Heart left ventricle (tissue), 16 donors: ENCODE measurements at places on chromosomes 7 and 10. TPM values are rescaled to one million over a fixed set of nuclear protein-coding genes. Genes with fewer than 3 reads are reported as not detected.

DNA sequence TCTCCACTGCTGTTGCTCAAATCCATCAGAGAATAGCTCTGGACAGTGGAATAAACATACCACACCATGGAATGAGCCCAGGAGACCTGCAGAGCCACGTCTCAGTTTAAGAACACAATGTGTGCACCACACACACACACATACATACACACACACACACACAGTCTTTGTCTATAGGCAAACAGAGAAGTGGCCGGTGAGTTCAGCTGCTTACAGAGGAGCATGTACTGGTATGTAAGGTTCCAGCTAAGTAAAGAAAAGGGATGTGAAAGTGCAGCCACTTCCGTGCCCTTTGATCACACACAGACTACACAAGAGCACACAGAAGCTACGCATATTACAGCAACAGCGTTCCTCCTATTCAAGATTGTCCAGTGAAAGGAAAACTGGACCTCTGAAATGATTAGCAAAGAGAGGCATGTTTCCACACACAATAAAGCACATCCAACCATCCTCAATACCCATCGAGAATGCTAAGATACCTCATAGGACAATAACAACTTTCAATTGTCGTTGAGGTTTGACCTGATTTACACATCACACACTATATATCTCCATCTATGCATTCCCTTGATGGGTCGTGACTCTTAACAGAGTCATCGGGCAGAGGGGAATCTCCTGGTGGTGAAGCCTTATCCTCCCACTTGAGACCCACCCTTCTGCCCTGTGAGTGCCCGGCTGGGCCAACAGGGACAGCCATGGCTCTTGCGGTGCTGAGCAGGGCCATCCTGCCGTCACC lies 23.6 kb downstream of the SLC35B4 start:
- DNase-seq, result no peak
- H3K4me3 ChIP-seq, result no peak overlapping the region
- peaks cover 47% of the 10 kb centered on the region for H3K36me3 ChIP-seq
- H3K4me1 ChIP-seq, result no peaks in the 10 kb centered on the region
- H3K27me3 ChIP-seq, result no peaks in the 10 kb centered on the region

GRCh38 chr7:128757203-128757602 lies 18.0 kb downstream of the CALU start:
- H3K4me3 ChIP-seq, result no peak overlapping the region
- peaks cover 7% of the 10 kb centered on the region for H3K4me1 ChIP-seq
- peaks cover 95% of the 10 kb centered on the region for H3K36me3 ChIP-seq
- H3K27ac ChIP-seq, result peak overlapping the region; percentile 55

- H3K27me3 ChIP-seq, result no peaks in the 10 kb centered on the region
- H3K27ac ChIP-seq, result no peak overlapping the region
These were observed 1193.0 kb upstream of the CELF2 start for GRCh38 chr10:9824631-9825071.

DNA sequence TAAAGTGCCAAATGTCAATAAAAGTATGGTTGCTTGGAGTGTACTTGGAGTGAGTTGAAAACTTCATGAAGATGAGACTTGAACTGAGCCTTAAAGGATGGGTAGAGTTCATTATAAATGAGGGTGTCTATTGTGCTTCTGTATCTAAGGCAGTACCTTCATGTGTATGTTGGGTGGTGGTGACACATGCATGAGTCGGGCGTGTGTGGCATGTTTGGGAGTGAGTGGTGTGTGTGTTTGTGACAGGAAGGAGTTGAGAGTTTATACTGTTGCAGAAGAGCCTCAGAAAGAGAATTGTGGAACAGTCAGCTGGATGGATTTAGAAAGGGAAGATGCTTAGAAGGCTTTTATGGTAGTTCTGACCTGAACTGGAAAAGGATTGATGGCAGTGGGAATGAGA lies 6.0 kb upstream of the ZRANB1 start:
- no peak overlapping the region for H3K27ac ChIP-seq
- H3K27me3 ChIP-seq, result no peaks in the 10 kb centered on the region
- H3K36me3 ChIP-seq, result no peaks in the 10 kb centered on the region
- H3K4me3 ChIP-seq, result no peak overlapping the region

GRCh38 chr7:158206341-158206740 lies 381.3 kb downstream of the PTPRN2 start:
- no peak for DNase-seq
- no peaks in the 10 kb centered on the region for H3K4me1 ChIP-seq
- H3K27me3 ChIP-seq, result peaks cover 6% of the 10 kb centered on the region
- H3K4me3 ChIP-seq, result no peak overlapping the region
- H3K27ac ChIP-seq, result no peak overlapping the region

GRCh38 chr10:28254290-28254985 lies 48.4 kb downstream of the MPP7 start:
- H3K27me3 ChIP-seq, result no peaks in the 10 kb centered on the region
- H3K4me1 ChIP-seq, result no peaks in the 10 kb centered on the region
- DNase-seq, result no peak
- H3K4me3 ChIP-seq, result no peak overlapping the region
- H3K36me3 ChIP-seq, result no peaks in the 10 kb centered on the region

GRCh38 chr7:12694817-12695216 lies 7.4 kb downstream of the ARL4A start:
- no peaks in the 10 kb centered on the region for H3K27me3 ChIP-seq
- no peak for DNase-seq
- H3K4me1 ChIP-seq, result peaks cover 10% of the 10 kb centered on the region
- H3K36me3 ChIP-seq, result no peaks in the 10 kb centered on the region
- H3K27ac ChIP-seq, result no peak overlapping the region

GRCh38 chr7:27906385-27907091 lies 166.6 kb downstream of the TAX1BP1 start:
- no peak overlapping the region for H3K27ac ChIP-seq
- DNase-seq, result no peak
- H3K36me3 ChIP-seq, result no peaks in the 10 kb centered on the region
- H3K4me1 ChIP-seq, result peaks cover 6% of the 10 kb centered on the region

DNA sequence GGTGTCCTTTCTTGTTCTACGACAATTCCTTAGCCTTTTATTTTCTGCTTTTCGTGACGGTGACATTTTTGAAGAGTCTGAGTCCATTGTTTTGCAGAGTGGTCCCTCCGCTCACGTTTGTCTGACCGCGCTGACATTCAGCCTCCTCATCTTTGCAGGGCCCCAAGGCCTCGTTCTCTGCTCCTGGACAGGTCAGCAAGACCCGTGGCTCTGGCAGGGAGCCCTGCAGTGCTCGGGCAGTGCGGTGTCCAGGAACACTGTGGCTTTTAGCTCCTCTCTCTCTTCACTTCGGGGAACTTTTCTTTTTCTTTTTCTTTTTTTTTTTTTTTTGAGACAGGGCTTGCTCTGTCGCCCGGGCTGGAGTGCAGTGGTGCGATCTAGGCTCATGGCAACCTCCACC lies 142.5 kb downstream of the DNAJB6 start:
- no peak overlapping the region for H3K4me3 ChIP-seq
- no peaks in the 10 kb centered on the region for H3K4me1 ChIP-seq
- DNase-seq, result peak; percentile 33
- no peaks in the 10 kb centered on the region for H3K36me3 ChIP-seq

- H3K4me1 ChIP-seq, result no peaks in the 10 kb centered on the region
- H3K4me3 ChIP-seq, result no peak overlapping the region
- no peak for DNase-seq
- no peaks in the 10 kb centered on the region for H3K27me3 ChIP-seq
- no peaks in the 10 kb centered on the region for H3K36me3 ChIP-seq
These were observed 176.4 kb downstream of the PTPN20 start for GRCh38 chr10:47087667-47088066.

DNA sequence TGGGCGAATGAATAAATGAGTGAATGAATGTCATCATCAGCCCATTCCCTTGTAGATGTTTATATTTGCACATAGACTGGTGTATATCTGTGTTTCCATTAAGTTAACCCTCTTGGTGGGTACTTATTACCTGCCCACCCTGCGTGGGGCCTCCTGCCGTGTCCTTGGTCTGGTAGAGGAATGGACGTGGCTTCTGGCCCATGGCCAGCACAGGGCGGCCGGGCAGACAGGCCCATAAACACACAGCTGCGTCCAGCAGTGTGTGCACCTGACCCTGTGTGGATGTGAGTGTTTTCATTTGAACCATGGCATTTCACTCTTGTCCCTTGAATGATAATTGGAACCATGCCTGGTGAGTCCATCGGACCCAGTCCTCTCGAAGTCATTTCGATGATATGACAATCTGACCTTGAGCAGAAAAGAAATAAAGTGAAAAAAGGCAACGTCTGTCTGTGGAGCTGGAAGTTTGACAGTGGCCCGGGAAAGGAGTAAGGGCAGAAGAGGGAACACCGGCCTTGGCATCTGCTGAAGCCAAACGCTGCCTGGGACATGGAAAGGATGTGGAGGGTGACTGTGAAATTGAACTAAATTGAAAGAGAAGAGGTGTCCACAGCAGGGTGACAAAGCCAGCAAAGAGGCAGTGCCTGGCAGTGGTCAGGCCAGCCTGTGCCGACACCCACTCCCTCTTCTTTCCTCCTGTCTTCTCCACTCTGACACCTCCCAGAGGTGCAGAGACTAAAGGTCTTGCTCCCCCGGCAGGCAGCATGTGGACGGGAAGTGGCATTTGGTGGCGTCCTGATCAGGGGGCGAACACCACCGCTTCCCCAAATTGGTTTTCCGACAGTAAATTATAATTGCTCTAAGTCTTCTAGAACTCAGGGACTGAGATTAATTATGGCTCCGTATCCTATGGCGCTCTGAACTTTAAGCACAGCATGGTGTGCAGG lies 199.0 kb upstream of the ZMIZ1 start:
- no peak overlapping the region for H3K4me3 ChIP-seq
- H3K36me3 ChIP-seq, result no peaks in the 10 kb centered on the region
- no peak for DNase-seq
- H3K27me3 ChIP-seq, result no peaks in the 10 kb centered on the region
- H3K27ac ChIP-seq, result no peak overlapping the region

GRCh38 chr10:60235001-60235400 lies 154.7 kb downstream of the ANK3 start:
- H3K27me3 ChIP-seq, result no peaks in the 10 kb centered on the region
- peak; percentile 42 for DNase-seq

- H3K4me1 ChIP-seq, result no peaks in the 10 kb centered on the region
- no peak for DNase-seq
- H3K27ac ChIP-seq, result no peak overlapping the region
- no peaks in the 10 kb centered on the region for H3K36me3 ChIP-seq
- H3K27me3 ChIP-seq, result no peaks in the 10 kb centered on the region
These were observed 13.0 kb upstream of the CALU start for GRCh38 chr7:128726059-128726736.

DNA sequence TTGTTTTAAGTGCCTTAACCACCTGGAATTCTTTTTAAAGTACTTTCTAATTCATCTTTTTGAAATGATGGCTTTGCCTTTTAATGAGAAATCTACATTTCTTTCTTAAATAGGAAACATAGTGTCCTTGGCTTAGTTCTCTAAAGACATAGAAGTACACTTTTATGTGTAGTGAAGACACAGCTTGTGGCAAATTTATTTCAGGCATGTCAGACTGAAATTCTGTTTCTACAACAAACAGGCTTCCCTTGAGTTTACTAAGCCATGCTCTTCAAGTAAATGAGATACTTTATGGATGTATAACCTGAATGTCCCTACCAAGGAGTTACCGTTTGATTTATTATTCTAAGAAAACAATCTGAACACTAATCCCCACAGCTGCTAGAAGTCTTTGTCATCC lies 136.9 kb upstream of the MAGI2 start:
- H3K27ac ChIP-seq, result no peak overlapping the region
- no peaks in the 10 kb centered on the region for H3K4me1 ChIP-seq
- DNase-seq, result no peak
- no peaks in the 10 kb centered on the region for H3K36me3 ChIP-seq
- no peaks in the 10 kb centered on the region for H3K27me3 ChIP-seq

GRCh38 chr7:134865001-134865845 lies 85.8 kb downstream of the CALD1 start:
- no peaks in the 10 kb centered on the region for H3K36me3 ChIP-seq
- peak overlapping the region; percentile 55 for H3K27ac ChIP-seq
- H3K4me1 ChIP-seq, result peaks cover 29% of the 10 kb centered on the region
- no peaks in the 10 kb centered on the region for H3K27me3 ChIP-seq

GRCh38 chr7:152871005-152871677 lies 111.6 kb downstream of the ACTR3B start:
- H3K4me3 ChIP-seq, result no peak overlapping the region
- H3K36me3 ChIP-seq, result no peaks in the 10 kb centered on the region
- DNase-seq, result no peak
- H3K27me3 ChIP-seq, result no peaks in the 10 kb centered on the region

DNA sequence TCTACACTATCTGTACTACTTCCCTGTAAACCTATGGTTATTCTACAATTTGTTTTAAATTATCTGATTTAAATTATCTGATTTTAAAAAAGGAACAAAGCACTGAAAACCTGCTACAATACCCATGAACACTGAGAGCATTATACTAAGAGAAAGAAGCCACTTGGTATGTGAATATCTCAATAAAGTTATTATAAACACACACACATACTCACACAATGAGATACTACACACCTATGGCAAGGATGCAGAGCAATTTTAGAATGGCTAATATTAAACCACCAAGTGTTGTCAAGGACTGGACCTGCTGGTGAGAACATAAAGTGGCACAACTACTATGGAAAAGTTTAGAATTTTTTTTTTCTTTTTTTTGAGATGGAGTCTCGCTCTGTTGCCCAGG lies 82.7 kb downstream of the IGF2BP3 start:
- H3K27me3 ChIP-seq, result no peaks in the 10 kb centered on the region
- H3K4me3 ChIP-seq, result no peak overlapping the region
- H3K36me3 ChIP-seq, result no peaks in the 10 kb centered on the region
- H3K4me1 ChIP-seq, result no peaks in the 10 kb centered on the region

- no peak overlapping the region for H3K4me3 ChIP-seq
- DNase-seq, result no peak
- H3K4me1 ChIP-seq, result no peaks in the 10 kb centered on the region
- no peaks in the 10 kb centered on the region for H3K27me3 ChIP-seq
These were observed 259.7 kb upstream of the HABP2 start for GRCh38 chr10:113293167-113293566.

DNA sequence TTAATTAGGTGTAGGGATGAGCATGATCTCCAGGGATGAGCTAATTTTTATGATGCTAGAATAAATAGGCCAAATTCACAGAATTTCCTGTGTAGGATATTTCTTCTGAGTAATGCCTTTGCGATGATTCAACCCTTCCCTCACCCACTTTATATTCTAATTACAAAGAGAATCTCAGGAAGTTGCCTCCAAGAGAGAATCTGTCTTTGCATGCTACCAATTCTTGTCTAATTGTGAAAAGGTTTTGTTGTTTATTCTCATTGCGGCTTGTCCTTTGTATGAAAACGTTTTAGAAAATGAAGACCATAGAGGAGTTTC lies 6.3 kb downstream of the C7orf57 start:
- H3K36me3 ChIP-seq, result no peaks in the 10 kb centered on the region
- H3K4me3 ChIP-seq, result no peak overlapping the region
- H3K27me3 ChIP-seq, result no peaks in the 10 kb centered on the region
- H3K27ac ChIP-seq, result no peak overlapping the region
- H3K4me1 ChIP-seq, result no peaks in the 10 kb centered on the region
- DNase-seq, result no peak

DNA sequence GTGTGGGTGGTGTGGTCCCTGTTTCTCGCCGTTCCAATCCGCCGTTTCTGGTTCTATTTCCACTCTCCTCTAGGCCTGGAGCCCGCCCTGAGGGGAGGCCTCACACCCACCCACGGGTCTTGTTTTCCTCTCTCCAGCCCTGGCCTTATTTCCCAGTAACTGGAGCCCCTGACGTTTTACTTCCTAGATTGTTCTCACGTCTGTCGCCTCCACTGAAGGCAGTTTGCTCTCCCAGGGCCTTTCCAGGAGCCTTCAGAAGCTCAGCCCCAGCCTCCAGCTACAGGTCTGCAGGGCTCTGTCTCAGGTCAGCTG lies 30.6 kb downstream of the CFAP46 start:
- no peak overlapping the region for H3K4me3 ChIP-seq
- no peak for DNase-seq
- H3K27me3 ChIP-seq, result no peaks in the 10 kb centered on the region
- H3K4me1 ChIP-seq, result no peaks in the 10 kb centered on the region

The LZTS2 gene
- 33.7 TPM for total RNA-seq

The DNAJC12 gene
- total RNA-seq, result 4.1 TPM

The MLXIPL gene
- total RNA-seq, result 1.8 TPM

The NODAL gene
- not detected for total RNA-seq

The CYP3A7 gene
- total RNA-seq, result not detected

The ITPRID1 gene
- total RNA-seq, result not detected

The FZD8 gene
- total RNA-seq, result 6.6 TPM

The EBLN1 gene
- total RNA-seq, result not detected

The TDRD1 gene
- 1.4 TPM for total RNA-seq
